ENCODE measurements at places on chromosomes 3 and 15. TPM values are rescaled to one million over a fixed set of nuclear protein-coding genes. Genes with fewer than 3 reads are reported as not detected.

Gene CPNE9
- 0.77 TPM for total RNA-seq

Gene MCTP2
- total RNA-seq = 119 TPM

Gene COL6A5
- total RNA-seq = not detected

Gene ERICH6
- total RNA-seq = 0.19 TPM

GRCh38 chr15:31433091-31433490, 106.5 kb downstream of the KLF13 start:
- peaks cover 1% of the 10 kb centered on the region for H3K36me3 ChIP-seq
- peaks cover 85% of the 10 kb centered on the region for H3K4me1 ChIP-seq
- DNase-seq = no peak
- no peaks in the 10 kb centered on the region for H3K27me3 ChIP-seq
- no peak overlapping the region for H3K4me3 ChIP-seq

DNA sequence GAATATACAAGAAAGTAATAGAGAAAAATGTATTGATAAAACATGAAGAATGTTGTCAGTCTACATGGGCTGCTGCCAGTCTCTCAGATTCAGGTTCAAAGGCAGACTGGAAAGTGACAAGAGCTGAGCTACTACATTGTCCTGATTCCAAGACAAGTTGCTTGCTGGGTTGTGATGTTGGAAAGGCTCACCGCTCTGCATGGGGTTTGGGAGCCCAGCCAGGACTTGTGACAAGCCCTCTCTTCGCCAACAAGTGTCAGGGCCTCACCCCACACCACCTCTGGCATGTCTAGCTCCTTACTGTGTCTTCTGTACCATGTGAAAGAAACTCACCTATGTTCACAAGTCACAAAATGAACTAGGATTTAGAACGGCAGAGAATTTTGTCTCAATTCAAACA, 43.0 kb upstream of the SH3GL3 start:
- H3K27me3 ChIP-seq = peaks cover 7% of the 10 kb centered on the region
- H3K27ac ChIP-seq = no peak overlapping the region
- DNase-seq = no peak
- H3K4me3 ChIP-seq = no peak overlapping the region
- no peaks in the 10 kb centered on the region for H3K36me3 ChIP-seq

DNA sequence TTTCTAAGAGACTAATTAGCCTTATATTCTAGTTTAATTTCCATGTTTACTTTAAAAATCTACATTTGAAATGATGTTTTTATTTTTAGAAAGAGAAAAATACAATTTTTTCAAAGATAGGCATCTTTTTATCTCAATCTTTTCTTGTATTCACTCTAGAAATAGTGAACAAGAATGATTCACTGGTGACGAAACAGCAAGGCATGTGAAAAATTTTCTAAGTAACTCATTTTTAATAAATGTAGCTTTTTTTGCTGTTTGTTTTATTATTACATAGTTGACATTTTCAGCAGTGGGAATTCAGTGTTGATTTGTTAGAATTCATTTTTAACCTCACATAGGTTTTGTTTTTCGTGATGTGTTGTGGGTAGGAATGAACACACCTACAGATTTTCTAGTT, 1226.4 kb downstream of the NSUN3 start:
- H3K36me3 ChIP-seq = no peaks in the 10 kb centered on the region
- no peak overlapping the region for H3K4me3 ChIP-seq
- no peak for DNase-seq
- H3K27me3 ChIP-seq = no peaks in the 10 kb centered on the region
- no peaks in the 10 kb centered on the region for H3K4me1 ChIP-seq

DNA sequence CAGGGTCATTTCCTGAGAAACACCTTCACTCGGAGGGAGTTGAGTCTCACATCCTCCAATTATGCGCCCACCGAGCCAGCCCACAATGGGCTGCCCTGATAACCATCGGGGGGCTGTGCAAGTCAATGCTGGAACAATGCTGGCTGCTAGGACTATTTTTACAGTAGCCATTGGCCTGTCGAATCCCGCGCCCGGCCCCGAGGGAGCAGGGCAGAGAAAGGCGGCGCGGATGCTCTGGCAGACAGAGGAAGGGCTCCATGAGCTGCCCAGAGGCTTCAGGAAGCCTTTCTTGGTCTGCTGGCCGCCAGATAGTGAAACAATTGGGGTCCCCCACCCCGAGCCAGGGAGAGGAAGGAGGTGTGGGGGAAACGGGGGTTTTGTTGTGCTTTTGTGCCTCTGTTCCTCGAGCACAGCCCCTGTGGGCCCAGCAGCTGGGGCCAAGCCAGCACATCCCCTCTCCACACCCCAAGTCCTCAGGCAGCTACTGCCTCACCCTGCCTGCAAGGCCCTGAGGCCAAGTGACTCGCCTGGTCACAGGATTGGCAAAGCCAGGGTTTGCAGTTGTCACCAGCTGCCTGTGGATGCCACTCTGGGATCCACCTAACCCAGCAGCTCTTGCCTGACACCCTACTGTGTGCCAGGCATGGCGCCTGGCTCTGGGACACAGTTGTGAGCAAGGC, 39.0 kb downstream of the SLC6A6 start:
- no peak overlapping the region for H3K4me3 ChIP-seq
- DNase-seq = no peak
- no peaks in the 10 kb centered on the region for H3K27me3 ChIP-seq
- no peak overlapping the region for H3K27ac ChIP-seq
- H3K36me3 ChIP-seq = peaks cover 9% of the 10 kb centered on the region
- H3K4me1 ChIP-seq = peaks cover 20% of the 10 kb centered on the region

GRCh38 chr15:86540840-86541467, 461.3 kb downstream of the AGBL1 start:
- H3K27ac ChIP-seq = no peak overlapping the region
- peaks cover 2% of the 10 kb centered on the region for H3K36me3 ChIP-seq

DNA sequence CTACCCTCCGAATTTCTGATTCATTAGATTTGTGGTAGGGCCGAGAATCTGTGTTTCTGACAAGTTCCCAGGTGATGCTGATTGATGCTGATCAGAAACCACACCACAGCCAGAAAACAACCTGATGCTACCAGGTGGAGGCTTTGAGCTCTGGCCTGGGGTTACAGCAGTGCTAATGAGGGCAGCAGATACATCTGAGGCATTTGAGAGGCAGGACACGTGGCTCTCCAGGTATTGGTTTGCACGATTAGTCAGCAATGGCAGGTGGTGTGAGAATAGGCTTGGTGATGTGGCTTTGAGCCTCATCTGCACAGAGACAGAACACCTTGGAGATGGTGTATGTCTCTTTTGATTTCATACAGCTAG, 78.8 kb upstream of the THBS1 start:
- no peak overlapping the region for H3K4me3 ChIP-seq
- DNase-seq = no peak
- no peaks in the 10 kb centered on the region for H3K36me3 ChIP-seq

All from activated T-cell treated with anti-CD3 and anti-CD28 coated beads, Interleukin-2, amount 50 U/mL, for 72 hours (primary cell).